Activated CD8-positive, alpha-beta memory T cell treated with anti-CD3 and anti-CD28 coated beads, Interleukin-2, amount 50 U/mL, for 48 hours (primary cell): ENCODE measurements at places on chromosomes 6 and 20.

GRCh38 chr20:36924167-36925045 is 27.1 kb downstream of the SAMHD1 start:
- DNase-seq: no peak

DNA sequence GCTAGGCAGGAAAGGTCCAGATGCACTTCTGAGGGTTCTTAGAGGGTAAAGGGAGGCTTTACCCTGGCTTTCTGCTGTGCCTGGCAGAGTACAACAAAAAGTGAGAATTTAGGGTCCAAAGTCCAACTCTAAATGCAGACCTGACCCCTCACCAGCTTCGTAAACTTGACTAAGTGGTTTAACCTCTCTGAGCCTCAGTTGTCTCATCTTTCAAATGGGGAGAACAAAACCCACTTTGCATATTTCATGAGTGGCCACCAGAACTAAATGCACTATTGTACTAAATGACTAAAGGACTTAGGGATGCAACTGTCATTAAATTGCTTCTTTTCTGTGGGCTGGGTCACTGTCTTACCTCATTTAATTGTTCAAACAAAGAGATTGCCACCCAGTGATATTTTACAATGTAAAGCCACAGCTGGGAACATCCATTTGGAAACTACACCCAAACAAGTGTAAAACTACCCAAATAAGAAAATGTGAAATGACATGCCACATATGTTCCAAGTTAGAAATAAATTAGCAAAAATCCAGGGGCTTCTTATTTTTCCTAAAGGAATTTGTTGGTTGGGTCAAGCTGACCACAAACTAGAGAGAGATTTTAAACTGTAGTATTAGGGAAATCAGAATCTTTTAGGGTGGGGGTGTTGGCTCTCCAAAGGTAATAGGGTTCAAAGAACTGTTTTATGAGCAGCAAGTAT is 48.3 kb upstream of the RIN2 start:
- DNase-seq: no peak

DNA sequence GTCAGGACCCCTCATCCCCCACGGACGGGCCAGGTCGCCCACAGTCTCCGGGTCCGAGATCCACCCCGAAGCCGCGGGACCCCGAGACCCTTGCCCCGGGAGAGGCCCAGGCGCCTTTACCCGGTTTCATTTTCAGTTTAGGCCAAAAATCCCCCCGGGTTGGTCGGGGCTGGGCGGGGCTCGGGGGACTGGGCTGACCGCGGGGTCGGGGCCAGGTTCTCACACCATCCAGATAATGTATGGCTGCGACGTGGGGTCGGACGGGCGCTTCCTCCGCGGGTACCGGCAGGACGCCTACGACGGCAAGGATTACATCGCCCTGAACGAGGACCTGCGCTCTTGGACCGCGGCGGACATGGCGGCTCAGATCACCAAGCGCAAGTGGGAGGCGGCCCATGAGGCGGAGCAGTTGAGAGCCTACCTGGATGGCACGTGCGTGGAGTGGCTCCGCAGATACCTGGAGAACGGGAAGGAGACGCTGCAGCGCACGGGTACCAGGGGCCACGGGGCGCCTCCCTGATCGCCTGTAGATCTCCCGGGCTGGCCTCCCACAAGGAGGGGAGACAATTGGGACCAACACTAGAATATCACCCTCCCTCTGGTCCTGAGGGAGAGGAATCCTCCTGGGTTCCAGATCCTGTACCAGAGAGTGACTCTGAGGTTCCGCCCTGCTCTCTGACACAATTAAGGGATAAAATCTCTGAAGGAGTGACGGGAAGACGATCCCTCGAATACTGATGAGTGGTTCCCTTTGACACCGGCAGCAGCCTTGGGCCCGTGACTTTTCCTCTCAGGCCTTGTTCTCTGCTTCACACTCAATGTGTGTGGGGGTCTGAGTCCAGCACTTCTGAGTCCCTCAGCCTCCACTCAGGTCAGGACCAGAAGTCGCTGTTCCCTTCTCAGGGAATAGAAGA is 978 bp downstream of the HLA-A start:
- no peak for DNase-seq

GRCh38 chr20:48057251-48057650 is 272.0 kb upstream of the SULF2 start:
- no peak for DNase-seq

- no peak for DNase-seq
Observed at GRCh38 chr6:117624869-117625481, 22.7 kb upstream of the GOPC start.

DNA sequence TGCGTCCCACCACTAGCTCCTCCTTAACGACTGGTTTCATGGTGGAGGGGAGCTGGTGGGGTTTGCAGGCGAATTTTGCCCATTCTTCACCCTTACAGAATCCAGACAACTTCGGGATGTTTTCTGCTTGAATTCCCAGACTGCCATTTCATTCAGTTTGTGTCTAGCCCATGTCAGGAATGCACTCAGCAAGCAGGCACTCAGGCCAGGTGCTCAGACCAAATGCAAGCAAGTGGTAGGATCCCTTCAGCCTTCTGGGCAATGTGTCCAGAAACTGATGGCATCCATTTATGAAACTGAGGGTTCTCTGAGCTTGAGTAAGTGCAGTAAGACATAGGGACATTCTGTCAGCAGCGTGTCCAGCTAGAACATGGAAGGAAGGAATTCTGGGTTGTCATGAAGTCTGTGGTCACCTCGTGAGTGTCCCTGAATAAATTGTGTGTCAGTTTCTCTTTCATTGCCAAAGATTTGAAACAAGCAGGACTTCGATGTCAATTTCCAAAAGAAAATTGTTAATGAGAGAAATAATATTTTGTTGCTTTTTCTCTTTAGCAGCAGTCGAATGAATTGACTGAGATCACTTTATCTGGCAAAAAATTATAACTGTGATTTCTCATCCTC is 21.8 kb upstream of the DACT2 start:
- no peak for DNase-seq
